CD4-positive, alpha-beta T cell treated with Interleukin-17A for 1 hour (primary cell): ENCODE measurements at places on chromosomes 7 and 10.
A peak's percentile ranks its signal among the peaks of the same experiment; 100 is the strongest.

DNA sequence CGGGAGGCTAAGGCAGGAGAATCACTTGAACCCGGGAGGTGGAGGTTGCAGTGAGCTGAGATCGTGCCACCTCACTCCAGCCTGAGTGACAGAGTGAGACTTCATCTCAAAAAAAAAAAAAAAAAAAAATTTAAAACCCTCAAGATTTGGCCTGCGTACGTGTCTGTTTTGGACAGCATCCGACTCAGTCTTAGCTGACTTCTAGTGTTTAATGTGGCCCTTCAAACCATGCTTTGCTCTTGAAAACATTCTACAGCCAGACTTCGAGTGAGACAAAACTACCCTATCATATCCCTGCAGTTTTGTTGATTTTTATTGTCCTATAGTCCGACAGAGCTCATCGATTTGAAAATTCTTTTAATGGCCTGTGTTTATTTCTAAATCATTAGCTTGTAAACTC, 227.1 kb upstream of the SH2B2 start:
- DNase-seq: no peak

- DNase-seq: no peak
Measured at GRCh38 chr7:33790746-33791145, 114.6 kb upstream of the BMPER start.

- no peak for DNase-seq
Measured at GRCh38 chr10:78349165-78349516, 315.5 kb downstream of the RPS24 start.

DNA sequence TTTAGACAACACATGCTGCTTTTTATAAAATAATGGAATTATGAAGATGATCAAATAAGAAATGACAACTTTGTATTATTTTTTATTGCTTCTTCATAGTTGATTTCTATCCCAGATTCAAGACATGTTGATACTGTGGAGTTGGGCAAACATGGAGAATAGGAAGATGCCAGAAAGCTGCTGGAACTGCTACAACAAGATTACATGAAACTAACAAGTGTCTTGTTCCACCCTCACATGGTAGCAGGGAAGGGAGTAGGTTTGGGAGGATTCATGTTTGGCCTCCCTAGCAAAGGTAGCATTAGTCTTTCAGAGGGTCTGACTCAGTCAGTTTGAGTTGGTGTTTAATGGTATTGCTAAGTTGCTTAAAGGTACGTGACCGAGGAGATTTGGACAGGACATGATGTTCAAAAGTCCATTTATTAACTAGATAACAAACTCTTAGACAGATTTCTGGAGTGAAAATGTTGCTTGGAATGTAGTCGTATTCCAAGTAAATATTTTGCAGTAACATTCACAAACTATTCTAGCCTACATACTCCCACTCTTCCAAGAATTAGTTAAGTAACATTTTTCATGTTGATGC, 33.1 kb downstream of the PRR15 start:
- DNase-seq: no peak

GRCh38 chr10:121511460-121511859, 86.8 kb downstream of the FGFR2 start:
- no peak for DNase-seq

- DNase-seq: no peak
Measured at GRCh38 chr7:20314198-20314597, 16.5 kb upstream of the ITGB8 start.

GRCh38 chr10:59336632-59337031, 25.7 kb downstream of the FAM13C start:
- no peak for DNase-seq

GRCh38 chr7:158492367-158492764, 95.3 kb downstream of the PTPRN2 start:
- no peak for DNase-seq

DNA sequence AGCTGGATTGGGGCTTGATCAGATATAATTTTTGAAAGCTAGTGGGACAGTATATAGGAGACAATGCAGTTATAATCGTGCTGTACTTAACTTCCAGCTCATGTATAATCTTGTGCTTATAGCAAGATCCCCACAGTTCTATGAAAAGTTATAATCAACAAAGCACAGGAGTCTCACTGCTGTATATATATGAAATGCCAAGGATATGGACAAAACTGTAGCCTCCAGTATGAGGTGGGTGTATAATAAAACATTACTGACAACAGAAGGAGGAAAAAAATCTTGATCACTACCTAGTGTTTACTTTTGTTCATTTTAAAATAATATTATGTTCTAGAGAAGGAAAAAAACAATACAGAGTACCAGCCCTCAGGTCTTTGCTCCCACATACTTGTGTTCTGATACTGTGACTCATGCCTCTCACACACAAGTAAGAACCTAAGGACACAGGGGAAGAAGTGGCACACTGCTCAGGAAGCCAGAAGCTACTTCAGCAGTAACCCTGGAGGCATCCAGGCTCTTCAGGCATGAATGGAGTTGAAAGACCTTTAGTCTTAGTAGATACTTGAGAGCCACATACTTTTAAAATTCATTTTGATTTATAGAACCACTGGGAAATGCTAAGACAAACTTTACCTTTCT, 265.7 kb upstream of the IMMP2L start:
- DNase-seq: no peak

DNA sequence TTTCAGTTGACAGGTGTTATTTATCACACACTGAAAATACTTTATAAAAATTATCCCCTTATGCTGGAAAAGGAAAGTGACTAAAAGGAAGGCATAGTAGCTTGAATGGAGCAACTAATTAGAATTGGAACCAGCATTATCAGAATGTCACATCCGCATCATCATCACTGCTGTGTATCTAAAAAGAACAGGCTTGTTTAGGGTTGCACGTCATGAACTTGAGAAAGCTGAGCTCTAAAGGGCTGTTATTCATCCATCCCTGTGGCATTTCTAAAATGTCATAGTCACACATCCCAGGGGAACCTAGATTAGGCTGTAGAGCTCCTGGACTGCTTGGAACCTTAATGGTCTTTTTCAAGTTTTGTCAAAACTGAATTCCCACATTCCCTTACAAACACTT, 54.4 kb downstream of the KLHDC10 start:
- no peak for DNase-seq

DNA sequence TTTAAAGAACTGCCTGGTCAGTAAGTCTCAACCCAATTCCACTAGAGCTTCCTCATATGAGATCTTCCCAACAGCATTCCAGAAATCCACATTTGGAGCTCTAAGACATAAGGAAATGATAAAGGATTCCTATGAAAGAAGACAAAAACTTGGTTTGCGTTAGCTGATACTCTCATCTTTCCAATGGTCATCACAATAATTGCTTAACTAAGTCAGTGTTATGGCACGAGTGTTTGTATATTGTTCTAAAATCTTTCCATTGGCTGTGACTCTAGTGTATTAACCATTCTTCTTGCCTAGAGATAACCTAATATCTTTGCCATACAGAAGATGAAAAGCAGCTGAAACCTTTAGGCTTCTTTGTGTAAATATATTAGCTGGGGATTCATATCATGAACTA, 289.0 kb downstream of the SNX13 start:
- DNase-seq: no peak

- DNase-seq: no peak
Measured at GRCh38 chr7:133746305-133746704, 380.8 kb upstream of the LRGUK start.

DNA sequence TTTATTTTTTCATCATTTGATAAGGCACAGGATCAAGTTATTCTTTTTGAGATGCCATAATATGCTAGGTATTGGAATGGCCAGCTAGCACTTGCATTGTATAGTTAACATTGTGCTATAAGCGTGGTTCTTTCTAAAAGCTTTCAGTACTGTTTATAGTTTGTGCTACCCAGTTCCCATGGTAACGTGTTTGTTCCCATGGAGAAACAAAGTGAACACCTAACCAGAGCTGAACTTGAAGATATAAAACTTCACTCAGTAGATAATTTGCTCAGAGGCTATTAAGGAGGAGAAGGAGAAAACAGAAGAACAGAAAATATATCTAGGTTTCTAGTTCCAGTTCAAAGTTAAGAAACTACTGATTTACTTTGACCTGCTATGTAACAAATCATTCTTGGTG, 23.6 kb upstream of the ITGB8 start:
- no peak for DNase-seq

- peak; percentile 49 for DNase-seq
Measured at GRCh38 chr7:128347647-128348097, 4.0 kb upstream of the RBM28 start.

- no peak for DNase-seq
Measured at GRCh38 chr7:65444899-65445823, 71.5 kb downstream of the ZNF92 start.

- DNase-seq: no peak
Measured at GRCh38 chr10:83603708-83604107, 535.6 kb upstream of the GHITM start.

- DNase-seq: no peak
Measured at GRCh38 chr7:25951414-25952260, 200.4 kb upstream of the NFE2L3 start.

DNA sequence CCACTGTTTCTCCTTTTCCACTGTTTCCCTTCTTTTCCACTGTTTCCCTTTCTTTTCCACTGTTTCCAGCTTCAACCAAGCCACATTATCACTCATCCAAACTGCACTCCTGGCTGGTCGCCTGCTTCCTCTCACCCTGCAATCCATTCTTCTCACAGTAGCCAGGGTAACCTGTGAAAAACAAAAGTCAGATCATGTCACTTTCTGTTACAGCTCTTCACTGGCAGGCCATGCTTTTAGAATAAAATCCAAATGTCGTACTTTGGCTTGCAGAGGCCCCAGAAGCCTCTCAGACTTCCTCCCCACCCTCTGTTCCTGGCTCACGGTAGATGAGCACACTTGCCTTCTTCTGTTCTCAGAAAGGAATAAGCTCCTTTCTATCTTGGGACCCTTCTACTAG, 33.9 kb downstream of the STARD3NL start:
- DNase-seq: no peak

GRCh38 chr10:116980041-116980440, 24.9 kb downstream of the SHTN1 start:
- DNase-seq: no peak

- no peak for DNase-seq
Measured at GRCh38 chr7:158581440-158582088, 6.1 kb downstream of the PTPRN2 start.

- DNase-seq: peak; percentile 1
Measured at GRCh38 chr10:16195178-16195769, 241.5 kb upstream of the PTER start.

DNA sequence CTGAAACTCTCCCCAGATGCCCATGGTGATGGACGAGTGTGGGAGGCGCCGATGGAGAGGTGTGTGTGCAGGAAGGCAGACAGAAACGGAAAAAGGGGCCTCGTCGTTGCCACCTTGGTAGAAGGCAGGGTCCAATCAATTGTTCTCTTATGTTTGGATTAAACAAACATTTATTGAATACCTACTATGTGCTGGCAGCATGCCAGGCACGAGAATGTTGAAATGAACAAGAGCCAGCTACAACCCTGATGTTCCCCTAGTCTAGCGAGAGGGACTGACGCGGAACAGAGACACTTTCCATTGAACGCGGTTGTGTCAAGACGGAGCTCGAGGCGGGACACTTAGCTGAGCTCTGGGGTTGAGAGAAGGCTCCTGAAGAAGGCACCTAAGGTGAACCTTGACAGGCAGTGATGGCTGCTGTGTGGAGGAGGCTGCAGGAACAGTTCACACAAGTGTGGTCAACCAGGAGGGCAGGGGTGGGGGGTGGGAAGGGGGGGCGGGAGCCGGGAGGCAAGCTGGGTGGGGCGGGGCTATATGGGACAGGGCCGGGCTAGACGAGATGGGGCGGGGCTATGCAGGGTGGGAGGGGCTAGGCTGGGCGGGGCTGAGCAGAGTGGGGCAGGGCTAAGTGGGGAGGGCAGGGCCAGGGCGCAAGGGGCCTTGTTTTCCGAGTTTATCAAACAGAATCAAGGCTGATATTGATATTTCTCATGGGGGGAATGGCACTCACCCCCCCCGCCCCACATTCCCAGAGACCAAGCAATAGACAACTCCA, 181.0 kb downstream of the GATA3 start:
- DNase-seq: no peak

- no peak for DNase-seq
Measured at GRCh38 chr10:111455776-111456426, 379.1 kb downstream of the ADRA2A start.

GRCh38 chr7:36967387-36967786, 243.1 kb upstream of the AOAH start:
- DNase-seq: no peak

DNA sequence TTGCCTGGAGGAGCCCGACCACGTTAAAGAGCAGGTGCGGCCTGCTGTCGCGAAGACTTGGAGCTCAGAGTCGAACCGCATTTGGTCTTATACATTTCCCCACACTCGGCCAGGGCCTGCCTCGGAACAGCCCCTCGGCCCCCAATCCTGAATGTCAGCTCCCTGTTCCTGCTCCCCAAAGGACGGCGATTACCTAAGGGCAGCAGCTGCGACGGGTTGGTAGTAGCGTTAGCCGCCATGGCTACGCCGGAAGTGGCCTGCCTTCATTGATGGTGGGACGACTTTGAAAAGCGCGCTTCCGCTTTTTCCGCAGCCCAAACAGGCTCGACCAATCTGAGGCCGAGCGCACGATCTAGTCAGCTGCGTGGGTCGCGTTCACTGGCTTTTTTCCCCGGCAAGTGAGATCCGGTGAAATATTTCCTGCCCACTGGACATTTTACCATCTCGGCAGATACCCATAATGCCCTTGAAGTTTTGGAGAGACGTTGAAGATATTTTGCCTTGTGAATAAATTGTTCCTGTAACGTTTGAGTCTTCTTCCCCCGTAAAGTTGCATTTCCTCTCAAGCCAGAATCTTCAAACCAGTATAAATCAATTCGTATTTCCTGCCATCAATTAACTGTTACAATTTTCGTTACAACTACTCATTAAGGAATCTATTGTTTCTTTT, at the start of gene LSM5:
Gene LSM5 (minus strand): TSS at position 254 of the 670 bp plus-strand sequence. CDS start 15 bp downstream, at position 239.
- DNase-seq: peak; percentile 93

GRCh38 chr10:132030898-132031463, 34.8 kb upstream of the JAKMIP3 start:
- DNase-seq: no peak

GRCh38 chr7:52959878-52960660, 75.4 kb upstream of the POM121L12 start:
- DNase-seq: no peak

DNA sequence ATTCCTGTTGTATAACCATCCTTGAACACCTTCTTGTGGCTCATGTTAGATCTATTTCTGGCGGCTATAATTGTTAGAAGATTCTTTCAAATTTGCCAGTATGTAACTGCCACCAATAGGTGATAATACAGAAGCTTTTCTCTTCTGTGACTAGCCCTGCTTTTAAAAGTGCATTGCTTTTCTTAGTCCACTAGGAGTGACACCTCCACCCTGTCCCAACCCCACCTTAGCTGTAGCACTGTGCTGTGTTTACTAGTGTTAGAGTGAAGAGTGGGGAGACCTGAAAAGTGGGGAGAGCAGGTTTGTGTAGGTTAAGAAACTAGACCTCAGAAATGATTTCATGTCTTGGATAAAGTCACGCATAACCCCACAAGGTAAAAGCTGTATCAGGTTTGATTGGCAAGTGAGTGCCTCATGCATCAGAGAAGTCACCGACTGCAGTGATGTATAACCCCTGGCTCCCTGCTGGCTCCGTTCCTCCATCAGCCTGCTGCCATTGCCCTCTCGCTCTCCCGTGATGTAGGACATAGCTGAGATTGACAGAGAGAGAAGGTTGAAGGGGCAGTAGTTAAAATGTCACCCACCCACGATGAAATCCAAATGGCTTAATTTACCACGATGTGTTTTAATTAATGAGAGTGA, 12.5 kb downstream of the NPVF start:
- DNase-seq: no peak

- no peak for DNase-seq
Measured at GRCh38 chr7:157628456-157628855, 291.7 kb downstream of the DNAJB6 start.
